ENCODE measurements at places on chromosomes 7 and 10. TPM values are rescaled to one million over a fixed set of nuclear protein-coding genes. Genes with fewer than 3 reads are reported as not detected.

DNA sequence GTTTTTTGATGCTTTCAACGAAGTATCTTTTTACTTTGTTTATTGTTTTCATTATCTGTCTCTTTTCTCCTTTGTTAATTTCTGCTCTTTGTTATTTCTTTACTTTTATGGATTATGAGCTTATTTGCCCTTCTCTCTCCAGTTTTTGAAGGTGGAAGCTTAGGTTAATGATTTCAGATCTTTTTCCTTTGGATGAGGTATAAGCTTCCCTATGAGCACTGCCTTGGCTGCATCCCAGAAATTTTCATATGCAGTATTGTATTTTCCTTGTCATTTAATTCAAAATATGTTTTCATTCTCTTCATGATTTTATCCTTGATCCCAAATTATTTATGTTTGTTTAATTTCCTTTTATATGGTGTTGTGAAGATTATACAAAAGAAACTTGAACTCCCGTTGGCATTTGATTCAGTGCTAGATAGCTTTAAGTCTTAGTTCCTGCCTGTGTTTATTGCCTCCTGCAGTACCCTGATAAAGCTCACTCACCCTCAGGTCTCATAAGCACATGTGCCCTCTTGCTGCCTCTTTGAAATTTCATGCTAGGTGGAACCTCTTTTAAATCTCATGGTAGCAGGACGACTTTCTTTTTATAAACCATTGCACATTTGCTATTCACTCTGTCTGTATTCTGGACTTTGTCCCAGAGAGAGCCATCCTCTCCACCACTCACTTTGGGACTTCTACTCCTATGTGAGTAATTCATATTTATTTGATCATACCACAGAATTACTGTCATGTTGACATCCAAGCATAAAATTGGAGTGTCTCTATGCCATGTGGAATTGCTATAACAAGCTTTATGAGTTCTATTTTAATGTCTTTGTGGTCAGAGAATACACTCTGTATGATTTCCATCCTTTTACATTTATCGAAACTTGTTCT, 23.0 kb upstream of the CEP41 start:
- DNase-seq, result no peak

- DNase-seq, result no peak
These were observed 2.7 kb downstream of the IGFBP1 start for GRCh38 chr7:45890902-45891461.

- DNase-seq, result peak; percentile 3
These were observed 124.9 kb downstream of the DLG5 start for GRCh38 chr10:77801474-77802161.

Gene WDR86
- polyA plus RNA-seq, result 0.04 TPM

Gene GPRIN2
- polyA plus RNA-seq, result 0.04 TPM

DNA sequence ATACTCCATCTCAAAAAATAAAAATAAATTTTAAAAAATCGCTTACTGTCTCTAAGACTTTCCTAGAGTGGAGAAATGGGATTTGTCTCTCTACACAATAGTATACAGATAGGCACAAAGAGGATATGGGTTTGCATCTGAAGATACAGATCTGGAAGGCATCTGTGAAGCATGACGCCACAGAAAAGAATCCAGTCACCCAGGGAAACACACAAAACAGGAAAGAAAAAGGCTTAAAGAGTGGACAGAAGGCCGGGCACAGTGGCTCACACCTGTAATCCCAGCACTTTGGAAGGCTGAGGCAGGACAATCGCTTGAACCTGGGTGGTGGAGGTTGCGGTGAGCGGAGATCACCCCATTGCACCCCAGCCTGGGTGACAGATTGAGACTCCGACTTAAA, 61.3 kb downstream of the SKIDA1 start:
- peak; percentile 35 for DNase-seq

DNA sequence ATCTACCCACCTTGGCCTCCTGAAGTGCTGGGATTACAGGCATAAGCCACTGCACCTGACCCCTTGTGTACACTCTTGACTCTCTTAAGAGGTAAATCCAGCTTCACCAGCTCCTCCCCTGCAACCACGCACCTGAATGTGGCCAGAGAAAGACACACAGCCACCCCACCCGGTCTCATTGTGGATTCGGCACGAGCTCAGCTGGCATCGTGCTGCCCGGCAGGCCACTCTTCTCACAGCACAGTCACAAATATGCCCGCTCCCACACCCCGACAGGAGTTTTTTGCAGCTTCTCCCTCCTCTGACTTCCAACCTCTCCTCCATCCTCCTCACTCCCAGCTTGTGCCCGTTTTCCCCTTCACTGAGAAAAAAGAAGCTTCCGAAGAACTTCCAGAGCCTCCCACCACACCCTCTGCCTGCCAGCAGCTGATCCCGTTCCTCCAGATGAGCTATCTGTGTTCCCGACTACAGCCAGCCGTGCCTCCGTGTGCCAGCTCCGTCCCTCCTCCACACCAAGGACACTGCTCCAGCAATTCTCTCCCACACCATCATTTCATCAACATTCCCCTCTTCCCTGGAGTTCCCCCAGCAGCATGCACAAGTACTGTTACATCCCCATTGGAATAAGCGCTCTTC, 8.0 kb upstream of the SMARCD3 start:
- no peak for DNase-seq

GRCh38 chr7:4700577-4701235, 18.6 kb downstream of the FOXK1 start:
- DNase-seq, result no peak

DNA sequence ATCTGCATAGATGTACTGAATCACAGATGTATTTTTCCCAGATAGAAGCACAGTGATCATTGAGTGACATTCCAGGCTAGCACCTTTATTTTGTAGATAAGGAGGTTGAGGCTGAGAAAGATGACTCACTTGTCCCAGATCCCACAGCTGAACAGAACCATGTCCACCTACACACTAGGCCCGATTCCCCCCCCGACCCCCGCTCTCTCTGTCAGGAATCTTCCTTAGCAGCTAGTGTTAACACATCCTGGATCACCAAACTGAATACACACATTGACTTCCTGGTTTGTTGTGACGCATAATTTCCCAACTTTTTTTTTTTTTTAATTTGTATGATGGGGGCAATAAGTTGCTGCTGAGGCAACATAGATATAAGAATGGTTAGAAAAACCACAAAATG, 5.2 kb downstream of the SFMBT2 start:
- no peak for DNase-seq

All from BJ (cell line).